ENCODE measurements at places on chromosomes 11 and 22. TPM values are rescaled to one million over a fixed set of nuclear protein-coding genes. Genes with fewer than 3 reads are reported as not detected.

NXPE2 gene
- total RNA-seq: not detected

GNAZ gene
- 0.39 TPM for total RNA-seq

ART1 gene
- total RNA-seq: not detected

DNA sequence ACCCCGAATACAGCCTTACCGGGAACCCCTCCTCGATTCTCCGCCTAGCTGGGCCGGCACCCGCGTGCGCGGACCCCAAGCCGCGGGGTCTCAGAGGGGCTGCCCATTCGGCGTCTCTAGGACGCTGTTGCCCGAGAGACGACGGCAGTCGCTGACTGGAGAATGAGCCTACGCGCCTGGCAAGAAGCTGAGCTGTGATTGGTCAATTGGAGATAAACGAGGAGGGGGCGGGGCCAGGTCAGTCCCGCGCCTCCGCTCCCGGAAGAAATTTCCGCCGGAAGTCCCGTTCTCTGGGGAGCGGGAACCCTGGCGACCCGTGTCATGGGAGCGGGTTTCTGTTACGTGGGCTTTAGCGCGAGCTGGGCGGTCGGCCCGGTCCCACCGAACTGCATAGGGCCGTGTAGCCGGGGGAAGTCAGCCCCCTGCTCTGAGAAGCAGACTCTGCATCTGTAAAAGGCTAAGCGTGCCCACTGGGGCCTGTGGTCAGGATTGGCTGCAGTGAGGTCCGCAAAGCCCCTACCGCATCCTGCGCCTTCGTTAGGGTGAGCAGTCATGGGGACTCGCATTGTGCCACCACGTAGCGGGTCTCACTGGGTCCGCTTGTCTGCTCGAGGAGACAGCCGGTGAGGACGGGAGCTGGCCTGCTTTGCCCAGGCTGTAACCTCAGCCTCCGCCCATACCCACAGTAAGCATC is at the start of gene EFCAB6:
EFCAB6 (minus strand) TSS at position 157 of the 694 bp plus-strand sequence. CDS start 29,987 bp downstream, outside the sequence.
- DNase-seq: peak; percentile 86

GRCh38 chr11:108727665-108728064 is 62.8 kb downstream of the DDX10 start:
- DNase-seq: no peak

GRCh38 chr22:35930933-35931332 is 97.7 kb downstream of the RBFOX2 start:
- DNase-seq: no peak

GRCh38 chr22:25692397-25693267 is 49.4 kb upstream of the MYO18B start:
- DNase-seq: no peak

GRCh38 chr22:26045860-26046259 is 123.4 kb upstream of the SEZ6L start:
- DNase-seq: no peak

CCDC81 gene
- total RNA-seq: 1.5 TPM

STK33 gene
- total RNA-seq: 0.11 TPM

DNA sequence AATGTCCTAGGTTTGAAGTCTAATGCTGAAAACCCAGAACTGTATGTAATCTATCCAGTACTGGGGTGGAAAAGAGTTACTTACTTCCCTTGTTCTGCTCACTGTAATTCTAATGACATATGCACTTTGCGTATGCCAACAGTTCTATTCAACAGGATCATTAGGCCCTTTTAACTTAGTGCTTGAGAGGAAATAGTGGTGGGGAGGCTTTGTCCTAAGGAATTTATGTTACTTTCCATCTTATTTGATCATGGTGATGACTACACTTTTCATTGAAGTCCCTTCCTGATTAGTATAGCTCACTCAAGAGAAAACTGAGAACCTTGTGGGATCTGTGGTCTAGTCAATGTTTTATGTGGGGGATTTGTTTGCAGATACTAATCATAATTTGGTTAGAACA is 348.2 kb downstream of the GUCY1A2 start:
- DNase-seq: no peak

DNA sequence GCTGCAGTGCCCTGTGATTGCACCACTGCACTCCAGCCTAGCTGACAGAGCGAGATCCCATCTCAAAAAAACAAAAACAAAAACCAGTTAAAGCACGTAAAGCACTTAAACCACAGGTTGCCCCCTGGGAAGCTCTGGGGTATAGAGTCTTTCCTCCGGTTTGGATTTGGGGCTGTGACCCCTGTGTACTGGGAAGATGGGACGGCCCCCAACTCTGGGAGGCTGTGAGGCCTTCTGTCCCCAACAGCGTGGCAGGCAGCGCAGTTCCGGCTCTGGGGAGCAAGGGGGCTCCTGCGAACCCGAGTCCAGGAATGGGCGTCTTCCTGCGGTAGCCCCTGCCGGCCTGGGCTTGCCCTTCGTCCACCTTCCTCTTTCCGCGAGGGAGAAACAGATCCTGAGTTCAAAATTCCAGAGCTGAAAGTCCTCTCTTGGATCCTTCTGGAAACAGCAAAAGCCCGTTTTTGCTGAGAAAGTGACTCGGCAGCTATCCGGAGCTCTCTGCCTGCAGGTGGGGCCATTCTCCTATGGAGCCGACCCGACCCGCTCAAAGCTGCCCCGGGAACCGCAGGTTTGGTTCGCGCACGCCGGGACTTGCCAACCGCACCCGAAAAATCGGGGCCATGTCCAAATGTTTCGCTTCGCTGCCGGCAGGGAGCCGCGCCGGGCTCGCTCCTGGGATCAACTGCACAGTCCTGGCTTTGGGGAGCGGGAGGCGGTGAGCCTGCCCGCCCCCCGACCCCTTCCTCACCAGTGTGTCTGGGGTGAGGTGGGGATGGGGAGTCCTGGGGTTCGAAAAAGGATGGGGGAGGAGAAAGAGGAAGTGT is 36.3 kb upstream of the POLA2 start:
- peak; percentile 41 for DNase-seq

GRCh38 chr11:28808771-28809170 is 700.6 kb downstream of the METTL15 start:
- DNase-seq: no peak

KDM2A gene
- total RNA-seq: 96.0 TPM

ST3GAL4 gene
- total RNA-seq: 12.4 TPM

CEP126 gene
- 0.67 TPM for total RNA-seq

SPDYC gene
- total RNA-seq: not detected

GRCh38 chr11:119445850-119446249 is 22.9 kb upstream of the THY1 start:
- DNase-seq: no peak

- no peak for DNase-seq
Observed at GRCh38 chr11:81579339-81579738, 1154.3 kb downstream of the FAM181B start.

SLC3A2 gene
- total RNA-seq: 245 TPM

SLC16A8 gene
- total RNA-seq: not detected

DNA sequence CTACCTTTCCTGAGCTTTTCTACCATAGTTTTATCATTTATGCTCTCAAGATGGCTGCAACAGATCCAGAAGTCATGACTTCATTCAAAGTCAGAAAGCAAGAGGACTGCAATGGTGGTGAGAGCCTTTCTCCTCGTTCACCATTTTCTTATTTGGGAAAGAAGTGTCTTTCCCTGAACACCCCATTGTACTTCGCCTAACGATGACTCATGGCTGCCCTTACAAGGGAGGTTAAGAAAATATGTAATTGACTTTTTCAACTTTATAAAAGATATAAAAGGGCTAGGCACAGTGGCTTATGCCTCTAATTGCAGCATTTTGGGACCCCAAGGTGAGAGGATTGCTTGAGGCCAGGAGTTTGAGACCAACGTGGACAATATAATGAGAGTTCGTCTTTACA is 541.7 kb downstream of the METTL15 start:
- no peak for DNase-seq

TMEM184B gene
- total RNA-seq: 34.8 TPM

ZNF215 gene
- 6.7 TPM for total RNA-seq

DNA sequence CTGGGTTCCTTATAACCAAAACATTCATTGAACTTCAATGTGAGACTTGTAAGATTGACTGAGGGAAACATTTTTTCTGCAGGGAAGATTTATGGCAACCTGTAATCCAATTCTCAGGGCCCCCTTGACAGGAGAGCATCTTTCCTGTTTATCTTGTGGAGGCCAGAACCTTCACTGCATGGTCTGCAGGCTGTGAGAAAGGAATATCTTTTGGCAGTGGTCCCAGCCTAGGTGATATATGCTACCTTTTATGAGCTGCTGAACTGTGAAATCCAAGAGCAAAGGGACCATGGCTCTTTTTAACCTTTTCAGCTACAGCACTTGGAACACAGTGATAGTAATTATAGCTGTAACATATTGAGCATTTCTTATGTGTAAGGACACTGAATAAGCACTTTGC is 590.2 kb upstream of the B3GAT1 start:
- no peak for DNase-seq

GRCh38 chr22:18987765-18988164 is 51.7 kb upstream of the PRODH start:
- DNase-seq: no peak

GRCh38 chr22:46024136-46024840 is 47.3 kb upstream of the WNT7B start:
- no peak for DNase-seq

JHY gene
- 1.3 TPM for total RNA-seq

ARVCF gene
- 3.9 TPM for total RNA-seq

GRCh38 chr11:88337987-88338668 is 592 bp upstream of the CTSC start:
- peak; percentile 22 for DNase-seq

OR51B2 gene
- not detected for total RNA-seq

DNA sequence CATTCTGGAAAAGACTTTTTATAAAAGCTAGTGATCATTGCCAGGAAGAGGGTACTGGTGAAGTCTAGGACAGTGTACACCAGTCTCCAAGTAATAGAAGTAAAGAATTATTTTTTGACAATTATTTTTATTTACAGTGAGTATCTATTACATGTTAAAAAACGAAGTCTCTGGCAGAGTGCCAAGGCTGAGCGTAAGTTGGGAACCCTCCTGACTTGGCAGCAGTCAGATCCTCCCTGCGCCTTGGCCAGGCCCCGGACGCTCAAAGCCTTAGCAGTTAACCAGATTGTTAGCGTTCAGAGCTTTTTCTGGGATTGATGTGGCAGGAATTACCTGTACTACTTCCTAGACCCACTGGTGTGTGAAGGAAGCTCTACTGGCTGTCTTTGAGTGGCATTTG is 38.1 kb upstream of the CTTN start:
- no peak for DNase-seq

- no peak for DNase-seq
Observed at GRCh38 chr22:31625257-31625640, 36.8 kb downstream of the PISD start.

Measured in activated T-helper 2 cell treated with anti-CD3 and anti-CD28 coated beads, Interferon-gamma antibody, Interleukin-2, Interleukin-4, amounts not matched to agents 10 μg/mL and 5 μg/mL and 100 μg/mL, durations not matched to agents 14 hours and 24 hours and 36 hours (primary cell).